ENCODE measurements at places on chromosomes 2 and 18.

GRCh38 chr2:21404137-21404536 lies 280.4 kb downstream of the TDRD15 start:
- no peak for DNase-seq

GRCh38 chr2:177272765-177273164 lies 8.2 kb upstream of the NFE2L2 start:
- no peak for DNase-seq

DNA sequence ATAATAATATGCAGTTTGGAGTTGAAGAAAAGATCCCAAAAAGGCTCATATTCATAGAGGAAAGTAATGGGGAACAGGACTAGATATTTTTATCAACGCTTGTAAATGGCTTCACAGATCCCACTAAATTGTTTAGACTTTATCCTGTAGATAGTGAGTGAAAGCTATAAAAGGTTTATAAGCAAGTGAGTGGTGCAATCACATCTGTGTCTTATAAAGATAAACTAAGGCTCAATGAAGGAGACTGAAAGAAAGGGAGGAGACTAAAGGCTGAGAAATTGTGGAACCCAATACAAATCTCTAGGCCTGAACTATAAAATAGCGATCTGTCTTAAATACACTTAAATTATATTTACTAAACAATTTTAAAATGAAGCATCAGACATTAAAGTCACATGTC lies 7.7 kb downstream of the SP3 start:
- DNase-seq, result no peak

- no peak for DNase-seq
These were observed 110.8 kb downstream of the FMNL2 start for GRCh38 chr2:152445791-152446201.

DNA sequence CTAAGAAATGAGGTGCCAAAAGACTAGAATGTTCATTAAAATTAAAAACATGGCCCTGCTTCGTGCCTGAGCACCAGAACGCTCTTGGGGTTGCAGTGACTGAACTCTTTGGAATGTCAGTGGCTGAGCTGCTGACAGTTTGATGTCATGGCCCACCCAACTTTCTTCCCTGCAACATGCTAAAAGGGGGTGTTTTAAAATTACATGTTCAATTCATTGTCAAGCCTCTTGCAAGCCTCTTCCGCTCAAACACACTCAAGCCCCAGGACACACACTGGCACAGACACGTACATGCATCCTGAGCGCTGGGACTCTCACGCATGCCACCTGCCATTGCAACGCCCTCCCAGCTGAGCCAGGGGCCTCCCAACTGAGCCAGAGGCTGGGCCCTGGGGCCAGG lies 12.6 kb downstream of the RUFY4 start:
- no peak for DNase-seq

DNA sequence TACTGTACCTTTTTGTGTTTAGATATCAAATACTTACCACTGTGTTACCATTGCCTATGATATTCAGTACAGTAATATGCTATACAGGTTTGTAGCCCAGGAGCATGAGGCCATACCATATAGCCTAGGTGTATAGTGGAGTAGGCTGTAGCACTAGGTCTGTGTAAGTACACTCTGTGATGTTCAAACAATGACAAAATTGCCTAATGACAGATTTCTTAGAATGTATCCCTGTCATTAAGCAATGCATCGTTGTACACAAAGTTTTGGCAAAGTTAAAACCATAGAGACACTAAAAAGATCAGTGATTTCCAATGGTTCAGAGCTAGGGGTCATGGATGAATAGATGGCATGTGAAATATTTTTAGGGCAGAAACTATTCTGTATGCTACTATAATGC lies 415.5 kb downstream of the NCKAP5 start:
- DNase-seq, result no peak

GRCh38 chr2:112811841-112812306 lies 24.7 kb downstream of the IL1B start:
- DNase-seq, result no peak

- no peak for DNase-seq
These were observed 50.0 kb downstream of the MBOAT2 start for GRCh38 chr2:8953525-8953924.

GRCh38 chr2:179461420-179461819 lies 196.8 kb upstream of the SESTD1 start:
- DNase-seq, result no peak

DNA sequence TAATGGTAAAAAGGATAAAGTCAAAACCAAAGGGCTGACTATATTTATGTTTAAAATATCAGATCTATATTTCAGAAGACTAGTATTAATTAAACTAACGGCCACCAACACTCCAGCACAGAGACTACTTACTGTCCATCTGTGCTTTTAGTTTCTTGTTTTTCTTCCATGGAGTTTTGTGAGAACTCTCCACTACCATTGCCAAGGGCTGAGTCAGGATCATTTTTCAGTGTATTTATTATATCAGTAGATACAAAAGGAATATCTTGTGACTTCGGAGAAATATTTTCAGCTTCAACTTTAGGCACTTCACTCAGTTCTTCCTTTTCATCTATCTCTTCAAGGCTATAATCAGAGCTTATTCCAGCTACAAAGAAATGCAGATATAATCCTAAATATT lies 79.1 kb upstream of the GRB14 start:
- DNase-seq, result no peak

DNA sequence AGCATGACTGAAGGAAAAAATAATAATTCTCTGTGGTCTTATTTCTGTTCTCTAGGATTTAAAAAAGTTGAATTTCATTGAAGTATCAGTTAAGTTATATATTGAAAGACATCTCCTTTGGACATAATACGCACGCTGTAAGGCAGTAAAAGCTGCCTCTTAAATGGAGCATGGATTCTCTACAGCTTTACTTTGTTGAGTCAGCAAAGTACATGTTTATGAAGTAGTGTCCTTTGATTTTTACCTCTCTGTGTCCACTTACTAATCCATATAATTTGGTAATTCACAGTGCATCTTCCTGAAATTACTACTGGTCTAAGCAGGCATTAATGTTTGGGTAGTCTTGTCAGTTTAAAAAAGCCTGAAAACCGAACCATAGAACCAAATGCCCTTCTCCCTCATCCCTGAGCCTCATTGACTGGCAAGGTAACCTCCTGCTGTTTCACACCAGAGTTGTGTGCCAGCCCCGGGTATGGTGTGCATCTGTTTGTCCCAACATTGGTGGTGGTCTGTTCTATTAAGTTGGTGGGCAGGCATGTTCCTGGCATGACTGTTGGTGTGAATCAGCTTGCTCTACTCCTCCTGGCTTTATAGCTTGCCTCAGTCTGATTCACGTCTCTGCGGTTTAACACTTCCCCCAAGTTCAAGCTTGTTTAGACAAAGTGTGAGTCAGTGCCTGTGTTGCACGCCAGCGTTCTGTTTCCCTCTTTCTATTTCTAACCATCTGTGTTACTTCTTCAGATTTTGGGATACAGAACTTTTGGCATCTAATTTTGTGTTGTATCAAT lies 71.0 kb upstream of the ITM2C start:
- DNase-seq, result no peak

Data from iPS-NIHi11 (cell line).